ENCODE measurements at places on chromosomes 1 and 21.

DNA sequence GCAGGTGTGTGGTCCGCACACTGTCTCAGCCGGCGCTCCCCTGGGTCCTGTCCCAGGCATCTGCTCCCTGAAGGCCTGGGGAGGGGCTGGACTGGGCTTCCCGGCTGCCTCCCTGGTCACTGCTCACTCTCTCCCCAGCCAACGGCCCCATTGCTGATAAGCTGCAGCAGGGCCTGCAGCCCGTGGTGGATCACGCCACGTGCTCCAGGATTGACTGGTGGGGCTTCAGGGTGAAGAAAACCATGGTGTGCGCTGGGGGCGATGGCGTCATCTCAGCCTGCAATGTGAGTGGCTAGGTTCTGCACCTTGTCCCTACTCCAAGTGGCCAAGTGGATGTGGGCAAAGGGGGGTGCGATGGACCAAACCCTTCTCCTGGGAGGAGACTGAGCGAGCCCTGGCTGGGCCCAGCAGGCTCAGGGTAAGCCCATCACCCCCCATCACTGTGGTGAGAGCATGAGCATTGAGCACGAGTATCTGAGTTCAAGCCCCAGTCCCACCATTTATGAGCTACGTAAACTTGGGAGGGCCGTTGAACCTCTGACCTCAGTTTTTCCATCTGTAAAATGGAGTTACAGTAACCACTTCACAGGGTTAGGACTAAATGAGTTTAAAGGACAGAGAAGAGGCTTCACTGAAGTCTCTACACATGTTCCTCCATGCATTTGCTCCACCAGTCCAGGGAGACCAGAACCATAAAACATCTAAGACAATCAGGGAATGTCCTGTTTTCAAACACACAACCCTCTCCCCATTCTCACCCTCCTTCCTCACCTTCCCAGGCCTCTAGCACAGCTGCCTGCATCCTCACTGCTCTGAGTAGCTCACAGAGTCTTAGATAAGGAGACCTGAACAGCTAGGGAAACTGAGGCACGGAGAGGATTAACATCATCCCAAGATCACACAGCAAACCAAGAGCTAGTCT, 6.5 kb downstream of the CTRC start:
- DNase-seq = no peak

DNA sequence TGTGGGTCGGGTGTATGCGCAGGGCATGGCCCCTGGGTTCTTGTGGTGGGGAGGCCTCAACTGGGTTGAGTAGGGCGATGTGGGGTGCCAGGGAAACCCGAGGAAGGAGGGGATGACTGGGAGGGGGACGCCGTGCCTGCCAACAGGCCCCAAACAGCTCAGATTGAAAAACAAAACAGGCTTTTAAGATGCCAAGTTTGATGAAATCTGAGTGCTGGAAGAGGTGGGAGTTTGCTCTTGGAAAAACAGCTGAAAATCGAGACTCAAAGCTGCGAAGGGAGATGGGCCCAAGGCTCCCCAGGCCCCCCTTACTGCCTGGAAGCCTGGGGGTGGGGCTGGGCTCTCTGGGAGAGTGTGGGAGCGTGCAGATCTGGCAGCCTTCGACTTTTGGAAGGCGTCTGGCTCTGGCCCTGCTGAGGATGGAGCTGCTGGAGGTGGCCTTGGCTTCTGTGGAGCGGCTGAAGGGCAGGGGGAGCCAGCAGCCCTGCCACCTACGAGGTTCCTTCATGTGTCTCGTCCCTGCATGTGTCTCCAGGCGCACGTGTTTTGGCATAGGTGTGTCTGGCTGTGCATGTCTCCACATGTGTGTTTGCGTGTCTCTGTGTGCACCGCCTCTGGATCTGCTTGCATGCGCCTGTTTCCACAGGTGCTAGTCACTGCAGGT, 33.3 kb downstream of the PTPRF start:
- DNase-seq = no peak

DNA sequence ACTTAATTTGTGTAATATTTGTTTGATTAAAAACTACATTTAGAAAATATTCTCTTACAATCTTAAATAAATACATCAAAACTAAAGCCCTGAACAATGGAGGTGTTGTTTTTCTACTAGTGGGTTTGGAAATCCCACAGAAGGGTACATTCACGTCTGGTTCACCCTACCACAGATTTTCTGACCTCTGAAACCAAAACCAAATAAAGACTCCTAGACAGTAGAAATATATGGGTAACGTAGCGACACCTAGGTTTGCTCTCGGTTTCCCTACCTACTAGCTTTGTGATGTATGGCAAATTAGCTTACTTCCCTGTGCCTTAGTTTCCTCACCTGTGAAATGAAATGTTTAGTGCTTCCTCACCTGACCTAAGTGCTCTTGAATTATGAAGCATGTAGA, 312.6 kb downstream of the DPYD start:
- DNase-seq = no peak

- DNase-seq = no peak
These were observed 16.6 kb upstream of the RNF223 start for GRCh38 chr1:1090424-1091343.

GRCh38 chr1:163737261-163737660, 415.5 kb downstream of the NUF2 start:
- DNase-seq = no peak

DNA sequence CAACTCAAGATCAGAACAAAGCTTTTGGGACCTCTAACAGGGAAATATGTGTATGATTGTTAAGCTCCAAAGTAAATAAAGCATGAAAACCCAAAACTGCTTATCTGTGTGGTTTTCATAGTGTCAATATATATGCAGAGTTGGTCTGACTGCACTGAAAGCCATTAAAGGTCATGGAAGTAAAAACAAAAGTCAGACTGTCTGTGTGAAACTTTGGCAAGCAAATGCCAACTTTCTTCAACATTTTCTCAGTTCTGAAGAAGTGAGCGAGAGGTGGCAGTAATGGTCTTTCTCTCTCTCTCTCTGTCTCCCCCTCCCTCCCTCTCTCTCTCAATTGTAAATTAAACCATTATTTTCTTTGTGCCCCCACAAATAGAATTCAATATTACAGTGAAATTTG, 100.1 kb upstream of the S1PR1 start:
- no peak for DNase-seq

DNA sequence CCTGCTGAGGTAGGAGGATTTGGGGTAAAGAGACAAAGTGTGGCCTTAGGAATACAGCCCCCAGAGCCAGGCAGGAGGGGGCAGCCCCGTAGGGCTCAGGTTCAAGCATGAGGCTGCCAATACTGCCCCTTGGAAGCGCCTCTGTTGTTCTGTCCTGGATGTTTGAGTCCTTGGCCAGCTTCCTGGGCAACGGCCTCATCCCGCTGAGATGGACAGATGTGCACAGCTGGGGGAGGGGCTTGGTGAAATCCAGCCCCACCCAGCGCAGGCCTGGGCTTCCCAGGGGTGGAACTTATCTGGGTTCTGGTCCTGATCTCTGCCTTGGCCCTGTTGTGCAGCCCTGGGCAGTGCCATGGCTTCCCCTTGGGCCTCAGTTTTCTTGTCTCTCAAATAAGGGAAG, 34.8 kb upstream of the MAN1C1 start:
- no peak for DNase-seq

GRCh38 chr1:82091729-82092128, 291.0 kb downstream of the ADGRL2 start:
- DNase-seq = no peak

GRCh38 chr1:210417881-210418280, 89.2 kb downstream of the HHAT start:
- no peak for DNase-seq

DNA sequence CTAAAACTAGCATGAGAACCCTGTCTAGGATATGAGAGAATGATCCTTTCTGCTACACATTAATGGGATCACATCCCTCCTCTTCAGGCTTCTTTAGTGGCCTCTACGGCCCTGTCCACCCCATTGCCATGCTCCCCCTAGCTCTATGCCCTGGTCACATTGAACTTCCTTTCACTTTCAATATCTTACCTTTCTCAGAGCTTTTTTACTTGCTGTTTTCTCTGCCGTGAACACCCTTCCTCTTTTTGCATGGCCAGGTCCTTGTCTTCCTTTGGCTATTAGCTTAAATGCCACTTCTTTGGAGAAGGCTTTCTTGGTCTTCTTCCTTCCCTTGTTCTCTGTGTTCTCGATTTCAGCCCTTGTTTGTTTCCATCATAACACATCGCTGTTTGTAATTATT, 97.4 kb downstream of the GIPC2 start:
- no peak for DNase-seq

GRCh38 chr1:203289281-203289981, 15.9 kb upstream of the BTG2 start:
- peak; percentile 86 for DNase-seq

- no peak for DNase-seq
These were observed 106.6 kb upstream of the VAV3 start for GRCh38 chr1:108071601-108072000.
